ENCODE measurements at places on chromosomes 3 and 15.

DNA sequence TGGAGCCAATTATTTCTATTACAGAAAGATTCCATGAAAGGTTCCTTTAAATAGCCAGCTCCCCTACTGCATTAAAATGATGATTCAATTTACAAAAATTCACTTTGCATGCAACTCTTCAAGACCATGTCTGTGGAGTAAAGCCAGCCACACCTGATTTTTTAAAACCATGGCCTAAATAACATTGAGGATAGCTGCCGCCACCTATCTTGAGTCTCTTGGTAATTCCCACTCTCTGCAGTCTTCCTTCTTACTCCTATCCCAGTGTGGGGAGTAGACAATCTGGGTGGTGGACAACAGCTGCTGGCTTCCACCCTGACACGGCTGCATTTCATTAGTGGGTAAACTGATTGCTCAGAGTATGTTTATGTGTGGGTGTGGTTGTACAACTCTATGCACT, 10.7 kb downstream of the LRTM1 start:
- peak; percentile 85 for DNase-seq

DNA sequence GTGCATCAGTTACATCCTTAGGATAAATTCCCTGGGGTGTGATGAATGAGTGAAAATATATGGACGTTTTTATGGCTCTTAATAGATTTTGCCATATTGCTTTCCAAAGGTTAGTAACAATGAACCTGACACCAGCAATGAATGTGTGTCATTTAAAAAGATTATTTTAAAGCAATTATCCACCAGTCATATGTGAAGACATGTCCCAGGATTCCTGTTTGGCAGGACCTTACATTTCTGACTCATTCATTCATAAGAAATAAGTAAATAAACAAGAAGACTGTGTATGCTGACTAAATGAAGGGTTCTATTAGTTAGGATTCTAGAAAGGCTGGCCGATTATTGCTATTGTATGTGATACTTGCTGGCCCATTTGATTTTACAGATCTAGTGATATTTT, 201.5 kb downstream of the SOX2 start:
- peak; percentile 34 for DNase-seq

DNA sequence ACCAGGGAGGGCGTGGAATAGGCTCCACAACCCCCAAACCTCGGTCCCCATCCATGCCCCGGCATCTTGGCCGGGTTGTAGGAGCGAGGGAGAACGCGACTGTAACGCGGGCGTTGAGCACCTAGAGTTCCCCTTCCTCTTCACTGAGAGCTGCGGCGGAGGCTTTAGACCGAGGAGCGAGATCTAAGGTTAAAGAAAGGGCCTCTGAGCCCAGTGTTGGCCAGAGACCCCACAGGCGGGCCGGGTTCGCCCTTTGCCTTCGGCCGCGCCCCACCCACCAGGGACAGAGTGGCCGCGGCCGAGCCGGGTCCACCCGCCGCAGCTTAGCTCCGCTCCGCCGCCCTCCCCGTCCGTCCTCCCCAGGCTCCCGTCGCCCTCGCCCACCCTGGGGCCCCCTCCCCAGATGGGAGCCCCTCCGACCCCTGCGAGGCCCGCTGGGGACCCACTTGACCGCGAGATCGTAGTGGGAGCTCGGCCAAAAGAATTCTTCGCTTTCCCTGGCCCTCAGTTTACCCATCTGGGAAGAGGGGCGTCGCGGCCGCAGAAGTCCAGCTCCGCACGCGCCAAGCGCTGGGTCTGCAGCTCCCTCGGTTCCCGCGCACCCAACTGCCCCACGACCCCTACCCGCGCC, 425 bp downstream of the ANPEP start:
- DNase-seq = no peak

- DNase-seq = no peak
Measured at GRCh38 chr15:99474909-99475753, 90.7 kb upstream of the MEF2A start.

- DNase-seq = peak; percentile 39
Measured at GRCh38 chr15:60255390-60255789, 142.4 kb downstream of the ANXA2 start.

DNA sequence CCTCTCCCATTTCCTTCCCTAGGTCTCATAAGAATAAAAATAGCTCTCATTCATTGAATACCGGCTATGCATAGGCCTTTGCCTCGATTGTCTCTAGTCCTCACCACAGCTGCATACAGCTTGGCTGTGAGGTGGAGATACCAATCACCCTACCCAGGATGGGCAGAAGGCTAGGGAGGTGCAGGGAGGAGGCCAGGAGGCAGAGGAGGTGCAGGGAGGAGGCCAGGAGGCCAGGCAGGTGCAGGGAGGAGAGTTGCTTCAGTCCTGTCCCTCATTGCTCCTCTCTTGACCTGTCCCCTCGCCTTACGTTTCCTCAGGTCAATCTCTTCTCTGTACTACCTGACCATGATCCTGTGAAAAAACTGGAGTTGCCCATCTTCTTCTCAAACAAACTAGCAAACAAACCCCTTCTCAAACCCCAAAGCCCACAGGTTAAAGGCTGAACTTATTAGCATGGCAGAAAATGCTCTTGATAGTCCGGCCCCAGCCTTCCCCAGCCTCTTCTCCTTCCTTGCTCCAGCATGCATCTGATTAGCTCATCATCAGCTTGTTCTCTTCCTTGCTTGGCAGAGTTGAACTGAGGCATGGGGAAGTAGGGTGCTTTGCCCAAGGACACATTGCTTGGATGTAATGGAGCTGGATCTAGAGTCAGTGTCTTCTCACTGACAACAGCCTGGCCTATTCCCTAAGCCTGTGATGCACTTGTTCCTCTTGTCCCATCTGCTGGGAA, 15.8 kb downstream of the PODXL2 start:
- no peak for DNase-seq

DNA sequence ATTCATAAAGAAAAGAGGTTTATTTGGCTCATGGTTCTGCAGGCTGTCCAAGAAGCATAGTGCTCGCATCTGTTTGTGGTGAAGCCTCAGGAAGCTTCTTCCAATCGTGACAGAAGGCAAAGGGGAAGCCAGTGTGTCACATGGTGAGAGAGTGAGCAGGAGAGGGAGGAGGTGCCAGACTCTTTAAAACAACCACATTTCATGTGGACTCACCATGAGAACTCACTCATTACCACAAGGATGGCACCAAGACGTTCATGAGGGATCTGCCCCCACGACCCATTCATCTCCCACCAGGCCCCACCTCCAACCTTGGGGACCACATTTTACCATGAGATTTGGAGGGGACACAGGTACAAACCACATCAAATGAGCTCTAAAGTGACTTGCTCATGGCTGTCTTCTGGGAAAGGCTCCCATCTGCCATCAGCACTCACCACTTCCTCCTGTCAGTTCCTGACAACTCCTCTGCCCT, 327.3 kb upstream of the TLE3 start:
- no peak for DNase-seq

- no peak for DNase-seq
Measured at GRCh38 chr3:59821274-59821673, 771.4 kb upstream of the CFAP20DC start.

GRCh38 chr3:64221571-64222257, 3.6 kb downstream of the PRICKLE2 start:
- DNase-seq = no peak

DNA sequence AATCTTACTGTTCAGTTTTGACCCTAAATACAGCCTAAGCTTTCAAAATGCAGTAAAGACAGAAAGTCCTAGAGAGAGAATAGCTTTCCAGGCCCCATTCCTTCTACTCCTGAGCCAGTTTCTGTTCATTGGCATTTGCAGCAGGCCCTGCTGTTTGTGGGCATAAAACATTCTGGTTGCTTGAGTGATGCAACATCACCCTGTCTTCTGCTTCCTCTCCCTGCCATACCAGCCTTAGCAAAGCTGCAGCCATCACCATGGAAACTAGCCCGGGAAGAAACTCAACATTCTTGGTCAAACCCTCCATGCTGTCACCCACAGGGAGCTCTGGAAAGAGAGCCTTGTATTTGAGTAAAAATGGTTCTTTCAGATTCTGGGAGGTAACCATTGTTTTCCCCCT, 325.7 kb downstream of the MAGI1 start:
- DNase-seq = peak; percentile 85

DNA sequence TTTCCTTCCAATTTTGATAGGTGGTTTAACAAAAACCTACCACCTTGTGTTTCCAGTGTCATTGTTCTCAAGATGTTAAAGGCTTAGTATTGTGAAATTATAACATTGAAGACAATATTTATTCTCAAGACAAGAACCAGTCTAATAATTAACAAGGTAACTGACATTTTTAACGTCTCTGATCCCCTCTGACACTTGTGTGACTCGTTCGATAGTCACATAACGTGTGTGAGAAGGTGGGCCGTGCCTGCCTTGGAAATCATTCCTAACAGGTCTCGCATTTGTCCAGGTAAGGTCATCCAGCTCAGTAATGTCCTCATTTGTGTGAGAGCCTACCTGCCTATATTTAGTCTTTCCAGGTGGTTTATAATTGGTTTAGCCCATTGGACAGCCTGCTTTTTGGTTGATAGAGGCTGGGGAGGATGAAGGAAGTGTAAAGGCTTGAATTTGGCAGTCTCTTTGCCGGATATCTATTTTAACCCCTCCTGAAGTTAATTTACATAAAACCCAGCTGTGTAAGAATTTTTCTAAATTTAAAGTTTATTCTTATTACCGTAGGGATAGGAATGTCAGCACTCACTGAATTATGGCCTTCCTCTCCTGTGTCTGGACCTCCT, 94.4 kb downstream of the AKAP13 start:
- DNase-seq = peak; percentile 19

DNA sequence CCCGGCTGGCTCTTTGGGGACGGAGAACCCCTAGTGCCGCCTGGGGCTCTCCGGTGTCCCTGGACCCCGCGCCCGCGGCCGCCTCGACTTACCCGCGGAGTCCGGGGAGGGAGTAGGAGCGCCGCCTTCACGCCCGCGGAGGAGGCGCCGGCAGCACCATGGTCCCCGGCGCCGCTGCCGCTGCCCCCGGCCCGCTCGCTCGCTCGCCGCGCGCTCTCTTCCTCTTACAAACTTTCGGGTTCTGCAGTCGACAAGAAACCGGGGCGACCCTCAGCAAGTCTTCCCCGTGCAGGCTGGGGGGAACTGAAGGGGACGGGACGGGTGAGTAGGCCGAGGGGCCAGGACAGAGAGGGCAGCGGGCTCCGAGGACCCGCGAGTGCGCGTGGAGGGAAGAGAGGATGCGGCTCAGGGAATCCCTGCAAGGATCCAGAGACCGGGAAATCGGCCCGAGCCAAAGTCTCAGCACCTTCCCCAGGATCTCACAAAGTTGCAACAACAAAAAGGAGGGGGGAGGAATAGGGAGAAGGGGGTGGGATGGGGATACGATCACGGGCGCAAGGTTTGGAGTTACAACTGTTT, 2.0 kb downstream of the FOXP1 start:
- DNase-seq = peak; percentile 22

DNA sequence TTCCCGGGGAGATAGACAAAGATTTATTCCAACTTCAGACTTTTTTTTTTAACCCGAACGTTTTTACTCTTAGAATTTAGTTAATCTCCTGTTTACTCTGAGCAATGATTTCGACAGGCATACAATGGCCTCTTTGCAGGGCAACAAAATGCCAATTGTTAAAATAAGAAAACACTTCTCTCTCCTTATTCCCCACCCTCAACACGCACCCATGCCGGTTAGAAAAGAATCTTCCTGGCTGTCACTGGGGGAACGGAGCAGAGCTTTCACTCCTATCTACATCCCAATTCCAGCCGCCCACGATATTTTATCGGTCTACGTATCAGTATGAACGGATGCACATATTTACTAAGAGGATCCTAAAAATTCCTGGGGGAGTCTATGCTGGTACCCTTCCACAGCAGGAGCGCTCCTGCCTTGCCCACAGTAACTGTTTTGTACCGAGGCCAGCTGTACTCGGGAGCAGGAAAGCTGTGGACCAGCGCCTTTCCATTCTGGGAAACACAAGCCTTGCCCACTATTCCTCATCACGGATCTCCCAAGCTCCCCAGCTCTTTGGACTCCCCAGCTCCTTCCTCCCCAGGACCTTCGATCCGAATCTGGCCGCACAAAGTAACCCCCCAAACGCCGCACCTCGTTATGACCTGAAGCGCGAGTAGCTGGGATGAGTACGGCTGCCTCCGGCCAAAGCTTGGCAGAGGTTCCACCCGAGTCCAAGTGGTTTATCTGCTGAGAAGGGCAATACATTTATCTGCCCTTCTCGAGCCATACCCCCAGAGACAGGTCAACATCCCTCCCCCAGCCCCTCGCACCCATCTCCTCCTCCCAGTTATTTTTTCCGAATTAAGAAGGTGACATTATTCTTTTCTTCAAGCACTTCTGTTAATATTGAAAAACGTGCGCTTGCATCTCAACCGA, 2.2 kb upstream of the FOXB1 start:
- DNase-seq = no peak

DNA sequence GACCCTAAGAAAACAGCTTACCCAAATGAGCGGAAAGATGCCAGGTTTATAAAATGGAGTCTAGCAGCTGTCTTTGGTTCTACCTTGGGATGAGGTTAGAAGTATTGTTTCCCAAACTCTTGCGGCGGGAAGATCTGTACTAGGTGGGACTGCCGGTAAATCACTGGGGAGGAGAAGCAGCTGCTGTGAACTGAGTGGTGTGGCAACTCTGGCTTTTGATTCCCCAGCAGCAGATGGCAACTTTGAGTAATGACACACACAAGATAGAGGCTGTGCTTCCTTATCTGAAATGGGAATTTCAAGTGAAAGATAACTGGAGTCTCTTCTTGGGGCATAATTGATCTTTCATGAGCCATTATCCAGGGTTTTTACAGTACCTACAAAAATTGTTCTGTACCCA, 184.9 kb downstream of the ATG7 start:
- DNase-seq = no peak

GRCh38 chr3:67640023-67640660, 14.3 kb downstream of the SUCLG2 start:
- DNase-seq = peak; percentile 62

GRCh38 chr3:89851974-89852621, 744.7 kb downstream of the EPHA3 start:
- DNase-seq = peak; percentile 56

GRCh38 chr3:191637611-191638010, 176.6 kb downstream of the PYDC2 start:
- DNase-seq = no peak

DNA sequence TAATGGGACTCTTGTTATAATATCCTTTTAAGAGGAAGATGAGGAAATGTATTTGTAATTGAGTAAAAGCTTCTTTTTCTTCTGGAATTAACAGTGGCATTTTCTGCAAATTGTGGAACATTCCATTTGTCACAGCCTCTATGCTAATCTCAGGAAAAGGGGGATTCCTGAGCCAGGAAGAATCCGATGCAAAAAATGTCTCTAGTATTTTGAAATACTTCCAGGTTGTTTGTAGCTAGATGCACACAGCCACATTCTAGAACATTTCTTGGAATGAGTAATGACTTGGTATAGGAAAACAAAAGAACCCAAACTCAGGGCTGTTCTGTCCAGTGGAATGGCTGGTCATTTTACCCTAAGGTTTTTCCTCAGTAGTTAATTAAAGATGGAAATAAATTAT, 98.5 kb upstream of the SLC2A2 start:
- DNase-seq = peak; percentile 59

- peak; percentile 73 for DNase-seq
Measured at GRCh38 chr15:48823237-48823636, 12.4 kb upstream of the CEP152 start.

GRCh38 chr3:88988906-88989305, 118.5 kb upstream of the EPHA3 start:
- no peak for DNase-seq

Data from fibroblast of skin of right biceps (primary cell).